ENCODE measurements at places on chromosomes 3 and 15. TPM values are rescaled to one million over a fixed set of nuclear protein-coding genes. Genes with fewer than 3 reads are reported as not detected.

C3orf49 gene
- not detected for total RNA-seq

CCDC54 gene
- not detected for total RNA-seq

TRNT1 gene
- total RNA-seq, result 21.4 TPM

HCLS1 gene
- total RNA-seq, result 1.6 TPM

RPSA gene
- 2,486 TPM for total RNA-seq

TMCC1 gene
- 32.5 TPM for total RNA-seq

CFAP100 gene
- total RNA-seq, result not detected

MTFMT gene
- total RNA-seq, result 30.4 TPM

PAQR9 gene
- 0.17 TPM for total RNA-seq

ROBO1 gene
- total RNA-seq, result 0.27 TPM

GRCh38 chr3:159821110-159821509 lies 167.5 kb upstream of the IL12A start:
- H3K4me1 ChIP-seq, result peaks cover 13% of the 10 kb centered on the region
- no peaks in the 10 kb centered on the region for H3K27me3 ChIP-seq
- no peak for DNase-seq
- H3K36me3 ChIP-seq, result no peaks in the 10 kb centered on the region
- H3K4me3 ChIP-seq, result no peak overlapping the region
- no peak overlapping the region for H3K27ac ChIP-seq

- no peak overlapping the region for H3K4me3 ChIP-seq
- H3K27ac ChIP-seq, result no peak overlapping the region
- no peaks in the 10 kb centered on the region for H3K4me1 ChIP-seq
- H3K36me3 ChIP-seq, result no peaks in the 10 kb centered on the region
- no peak for DNase-seq
- no peaks in the 10 kb centered on the region for H3K27me3 ChIP-seq
Measured at GRCh38 chr3:43644443-43644842, 22.6 kb upstream of the ANO10 start.

DNA sequence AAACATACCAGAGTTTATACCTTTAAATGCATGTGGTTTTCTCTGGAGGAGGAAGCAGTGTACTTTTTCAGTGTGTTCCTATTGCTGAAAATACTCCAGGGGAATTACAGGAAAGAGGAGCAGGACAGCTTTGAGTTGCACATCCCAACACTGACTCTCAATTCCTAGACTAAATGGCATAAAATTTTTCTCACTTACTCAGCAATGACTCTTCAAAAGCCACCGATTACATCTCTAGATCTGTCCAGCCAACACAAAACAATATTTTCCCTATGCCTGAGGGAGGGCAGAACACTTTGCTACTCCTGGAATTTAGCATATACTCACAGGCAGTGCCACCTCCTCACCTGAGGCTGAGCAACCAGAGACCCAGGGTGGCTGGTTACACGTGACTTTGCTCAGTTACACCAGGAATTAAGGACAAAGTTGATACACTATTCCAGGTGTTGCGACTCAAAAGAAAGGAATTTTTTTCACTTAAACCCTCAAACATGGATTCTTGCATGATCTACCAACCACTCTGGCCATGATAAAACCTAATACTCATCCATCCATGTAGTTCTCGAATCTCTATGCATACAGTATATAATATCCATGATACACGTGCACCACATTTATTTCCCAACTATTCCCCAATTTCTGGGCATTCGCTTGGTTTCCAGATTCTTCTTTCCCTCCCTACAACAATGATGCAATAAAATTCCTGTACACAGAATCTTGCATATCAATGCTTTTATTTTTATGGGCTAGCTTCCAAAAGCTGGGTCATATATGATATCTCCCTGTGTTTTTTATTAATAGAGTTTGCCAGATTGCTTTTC lies 194.6 kb downstream of the THRB start:
- H3K27me3 ChIP-seq, result no peaks in the 10 kb centered on the region
- H3K36me3 ChIP-seq, result no peaks in the 10 kb centered on the region
- no peak for DNase-seq
- peaks cover 12% of the 10 kb centered on the region for H3K4me1 ChIP-seq

GRCh38 chr3:40923143-40923542 lies 276.2 kb upstream of the CTNNB1 start:
- peaks cover 9% of the 10 kb centered on the region for H3K27me3 ChIP-seq
- H3K4me3 ChIP-seq, result no peak overlapping the region
- DNase-seq, result no peak
- H3K4me1 ChIP-seq, result no peaks in the 10 kb centered on the region
- H3K36me3 ChIP-seq, result no peaks in the 10 kb centered on the region

DNA sequence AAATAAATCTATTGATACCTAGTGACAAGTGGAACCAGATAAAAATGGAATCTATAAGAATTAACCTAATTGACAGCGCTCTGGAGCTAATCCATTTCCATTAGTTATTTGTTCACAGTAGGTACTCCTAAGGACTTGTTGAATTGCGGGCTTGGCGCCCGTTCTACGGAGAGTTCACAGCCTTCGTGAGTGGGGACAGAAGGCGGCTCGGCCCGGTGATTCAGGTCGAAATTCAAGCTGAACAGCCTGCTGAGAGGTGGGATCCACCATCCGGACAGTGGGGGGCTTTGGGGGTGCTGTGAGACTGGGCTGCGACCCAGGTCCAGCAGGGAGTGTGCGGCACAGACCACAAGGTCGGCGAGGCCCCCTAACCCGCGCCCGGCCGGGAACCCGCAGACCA lies 779 bp upstream of the CTNNB1 start:
- H3K36me3 ChIP-seq, result no peaks in the 10 kb centered on the region
- peaks cover 8% of the 10 kb centered on the region for H3K27me3 ChIP-seq
- H3K4me1 ChIP-seq, result peaks cover 20% of the 10 kb centered on the region
- no peak for DNase-seq
- H3K4me3 ChIP-seq, result peak overlapping the region; percentile 85

DNA sequence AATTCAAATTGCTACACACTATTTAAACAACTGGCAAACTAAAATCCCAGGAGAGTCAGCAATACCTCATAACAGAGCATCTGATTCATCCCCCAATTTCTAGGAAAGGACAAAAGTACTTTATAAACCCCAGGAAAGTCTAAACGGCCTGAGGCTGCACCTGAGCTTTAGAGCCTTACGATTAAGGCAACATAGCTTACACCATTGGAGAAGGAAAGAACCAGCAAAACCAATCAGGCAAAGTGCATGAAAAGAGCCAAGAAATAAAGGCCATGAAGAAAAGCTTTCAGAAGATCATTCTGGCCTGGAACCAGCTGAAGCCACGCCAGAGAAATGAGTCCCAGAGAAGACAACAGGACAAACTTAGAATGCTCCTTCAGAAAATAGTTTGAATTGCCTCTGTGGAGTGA lies 48.1 kb downstream of the PTPN9 start:
- DNase-seq, result no peak
- no peaks in the 10 kb centered on the region for H3K27me3 ChIP-seq
- no peak overlapping the region for H3K4me3 ChIP-seq
- H3K27ac ChIP-seq, result no peak overlapping the region

GRCh38 chr15:85523530-85523929 lies 143.1 kb downstream of the AKAP13 start:
- DNase-seq, result no peak
- H3K36me3 ChIP-seq, result no peaks in the 10 kb centered on the region
- no peaks in the 10 kb centered on the region for H3K4me1 ChIP-seq
- no peak overlapping the region for H3K4me3 ChIP-seq

DNA sequence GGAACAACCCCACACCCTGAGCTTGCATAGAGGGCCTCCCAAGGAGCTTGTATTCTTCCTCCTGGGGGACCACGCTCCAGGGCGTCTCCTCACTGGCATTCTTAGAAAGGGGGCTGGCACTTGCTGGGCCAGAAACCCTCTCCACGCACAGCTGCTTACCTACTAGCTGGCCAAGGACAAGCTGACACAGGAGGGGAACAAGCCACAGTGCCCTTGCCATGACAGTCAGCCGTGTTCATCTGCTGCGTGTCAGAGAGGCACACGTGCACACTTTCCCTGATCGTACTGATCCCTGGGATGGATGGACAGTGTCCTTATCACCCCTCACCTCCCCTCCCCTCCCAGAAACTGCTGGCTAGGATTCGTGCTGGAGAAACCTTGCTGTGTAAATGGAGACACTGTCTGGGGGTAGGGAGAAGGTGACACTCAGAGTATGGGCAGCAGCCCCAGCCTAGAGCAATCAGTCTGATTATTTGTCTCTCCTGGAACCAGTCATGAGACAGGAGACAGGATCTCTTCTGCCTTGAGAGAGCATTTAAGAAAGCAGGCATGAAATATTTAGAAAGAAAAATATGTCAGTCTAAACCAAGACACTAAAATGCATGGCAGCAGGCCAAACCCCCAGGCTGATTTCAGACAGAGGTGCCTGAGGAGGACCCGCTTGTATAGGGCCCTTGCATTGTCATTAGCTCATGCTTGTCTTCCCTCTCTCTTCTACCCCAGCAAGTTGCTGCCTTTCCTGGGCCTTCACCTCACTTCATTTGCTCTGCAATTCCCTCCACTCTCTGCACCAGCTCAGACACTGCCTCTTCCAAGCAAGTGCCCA lies 311.8 kb upstream of the TRIM42 start:
- peaks cover 18% of the 10 kb centered on the region for H3K27me3 ChIP-seq
- DNase-seq, result no peak
- H3K4me3 ChIP-seq, result no peak overlapping the region
- H3K4me1 ChIP-seq, result no peaks in the 10 kb centered on the region
- no peak overlapping the region for H3K27ac ChIP-seq
- no peaks in the 10 kb centered on the region for H3K36me3 ChIP-seq

GRCh38 chr15:32766101-32766500 lies 48.3 kb downstream of the GREM1 start:
- H3K27me3 ChIP-seq, result no peaks in the 10 kb centered on the region
- no peaks in the 10 kb centered on the region for H3K36me3 ChIP-seq
- no peak overlapping the region for H3K27ac ChIP-seq
- no peak overlapping the region for H3K4me3 ChIP-seq

- DNase-seq, result no peak
- H3K27me3 ChIP-seq, result no peaks in the 10 kb centered on the region
- H3K27ac ChIP-seq, result no peak overlapping the region
Measured at GRCh38 chr3:79729096-79729495, 38.7 kb downstream of the ROBO1 start.

GRCh38 chr3:43055806-43056770 lies 49.8 kb downstream of the POMGNT2 start:
- peaks cover 12% of the 10 kb centered on the region for H3K27me3 ChIP-seq
- H3K27ac ChIP-seq, result no peak overlapping the region
- H3K36me3 ChIP-seq, result no peaks in the 10 kb centered on the region
- no peak overlapping the region for H3K4me3 ChIP-seq

DNA sequence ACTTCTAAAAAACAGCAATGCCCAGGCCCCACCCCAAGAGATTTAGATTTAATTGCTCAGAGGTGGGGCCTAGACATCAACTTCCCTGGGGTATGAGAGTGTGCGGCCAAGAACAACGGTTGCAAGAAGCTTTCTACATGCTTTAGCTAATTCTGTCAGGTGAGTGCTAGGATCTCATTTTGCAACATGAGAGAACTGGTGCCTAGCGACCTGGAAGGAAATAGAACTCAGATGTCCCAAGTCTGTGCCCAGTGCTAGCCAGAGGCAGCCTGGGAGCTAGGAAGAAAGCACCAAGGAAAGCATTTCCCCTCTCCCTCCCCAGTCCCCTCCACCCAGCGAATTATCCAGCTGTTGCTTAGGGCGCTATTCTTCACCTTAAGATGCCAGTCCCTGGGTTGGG lies 22.9 kb upstream of the HRH1 start:
- no peak for DNase-seq
- H3K4me3 ChIP-seq, result no peak overlapping the region
- no peak overlapping the region for H3K27ac ChIP-seq

- no peak for DNase-seq
- no peak overlapping the region for H3K4me3 ChIP-seq
- no peak overlapping the region for H3K27ac ChIP-seq
- no peaks in the 10 kb centered on the region for H3K4me1 ChIP-seq
- H3K27me3 ChIP-seq, result no peaks in the 10 kb centered on the region
Measured at GRCh38 chr3:72690629-72691028, 157.6 kb downstream of the SHQ1 start.

DNA sequence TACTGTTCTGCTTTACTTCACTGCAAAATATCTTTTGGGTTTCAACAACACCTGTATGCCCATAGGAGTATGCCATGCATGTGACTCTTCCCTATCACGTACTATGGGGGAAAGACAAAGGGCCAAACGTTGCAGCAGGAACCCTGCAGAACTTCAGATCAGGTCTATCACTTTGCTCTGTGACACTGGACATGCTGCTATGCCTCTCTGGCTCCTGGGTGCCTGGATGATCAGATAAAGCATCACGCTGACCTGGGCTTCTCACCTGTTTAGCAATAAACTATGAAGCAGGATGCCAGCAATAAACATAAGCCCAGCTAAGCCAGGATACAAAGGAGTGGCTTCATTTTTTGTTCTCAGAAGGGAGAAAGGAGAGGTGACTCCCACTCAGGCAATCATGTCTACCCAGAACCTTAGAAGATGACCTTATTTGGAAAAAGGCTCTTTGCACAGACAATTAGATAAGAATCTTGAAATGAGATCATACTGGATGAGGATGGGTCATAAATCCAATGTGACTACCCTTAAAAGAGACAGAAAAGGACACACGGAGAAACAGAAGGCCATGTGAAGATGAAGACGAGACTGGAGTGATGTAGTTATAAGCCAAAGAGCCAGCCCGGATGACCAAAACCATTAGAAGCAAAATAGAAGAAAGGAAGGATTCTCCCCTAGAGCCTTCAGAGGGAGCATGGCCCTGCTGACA lies 19.3 kb downstream of the POMGNT2 start:
- H3K27ac ChIP-seq, result no peak overlapping the region
- H3K4me3 ChIP-seq, result no peak overlapping the region
- H3K27me3 ChIP-seq, result no peaks in the 10 kb centered on the region
- no peak for DNase-seq
- no peaks in the 10 kb centered on the region for H3K4me1 ChIP-seq
- H3K36me3 ChIP-seq, result no peaks in the 10 kb centered on the region

GRCh38 chr15:79450648-79451047 lies 18.5 kb downstream of the MINAR1 start:
- no peak for DNase-seq
- no peaks in the 10 kb centered on the region for H3K4me1 ChIP-seq
- H3K27ac ChIP-seq, result no peak overlapping the region
- H3K36me3 ChIP-seq, result no peaks in the 10 kb centered on the region
- H3K27me3 ChIP-seq, result no peaks in the 10 kb centered on the region
- H3K4me3 ChIP-seq, result no peak overlapping the region

- no peaks in the 10 kb centered on the region for H3K36me3 ChIP-seq
- DNase-seq, result no peak
- no peaks in the 10 kb centered on the region for H3K27me3 ChIP-seq
- no peak overlapping the region for H3K4me3 ChIP-seq
Measured at GRCh38 chr3:30750967-30751366, 143.5 kb downstream of the GADL1 start.

DNA sequence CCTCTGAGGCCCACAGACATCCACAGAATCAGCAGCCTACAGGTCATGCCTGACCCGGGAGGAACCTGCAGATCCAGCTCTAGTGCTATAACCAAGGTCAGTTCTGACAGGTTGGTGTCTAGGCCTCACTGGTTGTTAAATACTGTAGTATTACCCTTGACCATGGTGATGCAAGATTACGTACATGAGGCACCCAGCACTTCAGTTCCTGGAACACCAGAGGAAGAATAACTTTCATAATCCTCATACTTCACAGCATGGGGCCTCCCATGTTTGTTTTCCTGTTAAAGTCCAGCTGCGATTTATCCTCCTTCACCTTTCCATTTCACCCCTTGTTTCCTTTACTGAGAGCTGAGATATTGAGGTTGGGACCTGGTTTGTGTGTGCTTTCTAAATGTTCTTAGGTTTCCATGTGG lies 34.4 kb upstream of the GLCE start:
- no peaks in the 10 kb centered on the region for H3K36me3 ChIP-seq
- no peak for DNase-seq
- H3K4me3 ChIP-seq, result no peak overlapping the region
- no peaks in the 10 kb centered on the region for H3K4me1 ChIP-seq
- no peaks in the 10 kb centered on the region for H3K27me3 ChIP-seq

GRCh38 chr3:158977497-158977896 lies 175.6 kb downstream of the MFSD1 start:
- no peak for DNase-seq
- H3K36me3 ChIP-seq, result no peaks in the 10 kb centered on the region
- no peak overlapping the region for H3K27ac ChIP-seq
- H3K27me3 ChIP-seq, result no peaks in the 10 kb centered on the region
- H3K4me3 ChIP-seq, result no peak overlapping the region
- H3K4me1 ChIP-seq, result no peaks in the 10 kb centered on the region
